Fibroblast of upper back skin (primary cell): ENCODE measurements at places on chromosomes 4 and X.
A peak's percentile ranks its signal among the peaks of the same experiment; 100 is the strongest.

GRCh38 chr4:48178931-48179330 is 44.9 kb upstream of the TXK start:
- DNase-seq: no peak

DNA sequence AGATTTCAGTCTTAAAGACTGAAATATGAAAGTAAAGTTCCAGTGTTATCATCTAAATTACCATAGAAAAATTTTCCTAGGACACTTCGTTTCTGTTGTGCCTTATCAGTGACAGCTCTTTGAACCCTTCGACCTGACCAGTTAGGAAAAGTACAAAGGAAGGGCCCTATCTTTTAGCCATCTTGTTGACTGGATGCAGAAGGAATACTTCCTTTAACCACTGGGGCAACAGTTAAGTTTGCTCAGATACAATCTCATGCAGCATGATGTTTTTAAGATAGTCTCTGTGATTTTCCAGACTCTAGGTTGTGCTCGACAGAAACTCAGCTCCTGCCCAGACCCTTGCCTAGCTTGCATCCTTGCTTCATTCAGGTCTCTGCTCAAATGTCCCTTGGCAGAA is 210.5 kb upstream of the RPS6KA3 start:
- no peak for DNase-seq

- no peak for DNase-seq
Observed at GRCh38 chr4:61918987-61919386, 718.9 kb downstream of the ADGRL3 start.

GRCh38 chr4:27358269-27358668 is 497.6 kb downstream of the STIM2 start:
- no peak for DNase-seq

DNA sequence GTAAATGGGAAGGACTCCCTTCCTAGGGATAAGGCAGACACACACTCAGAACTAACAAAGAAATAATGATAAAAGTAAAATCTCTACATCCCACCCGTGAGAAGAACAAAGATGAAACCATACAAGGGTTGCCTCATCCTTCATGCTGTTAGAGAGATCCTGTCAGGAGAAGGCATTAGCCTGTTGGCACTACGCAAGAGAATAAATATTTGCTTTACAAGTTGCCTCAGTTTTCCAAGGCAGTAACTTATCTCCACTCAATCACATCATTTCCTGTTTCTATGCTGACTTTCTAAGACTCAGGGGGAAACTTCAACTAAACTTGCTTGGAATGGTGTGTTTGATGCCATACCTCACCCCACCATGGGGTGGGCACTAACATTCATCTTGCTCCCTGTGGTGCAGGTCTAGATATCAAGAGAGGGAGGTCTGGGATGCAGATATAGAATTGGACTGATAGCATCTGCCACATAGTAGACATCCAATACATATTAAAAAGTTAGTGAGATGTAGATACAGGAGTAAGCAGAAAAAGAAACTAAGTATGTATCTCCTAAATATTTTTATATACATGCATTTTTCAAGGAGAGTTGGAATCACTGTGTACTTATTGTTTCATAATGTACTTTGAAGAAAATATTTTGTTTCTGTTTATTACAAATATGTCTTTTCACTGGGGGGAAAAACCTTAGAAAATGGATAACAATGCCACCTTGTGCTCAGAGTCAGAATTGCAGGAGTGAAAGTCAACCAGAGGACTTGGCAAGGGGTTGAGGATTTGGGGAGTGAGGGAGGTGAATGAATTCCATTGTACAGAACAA is 57.2 kb upstream of the BEX4 start:
- peak; percentile 31 for DNase-seq

DNA sequence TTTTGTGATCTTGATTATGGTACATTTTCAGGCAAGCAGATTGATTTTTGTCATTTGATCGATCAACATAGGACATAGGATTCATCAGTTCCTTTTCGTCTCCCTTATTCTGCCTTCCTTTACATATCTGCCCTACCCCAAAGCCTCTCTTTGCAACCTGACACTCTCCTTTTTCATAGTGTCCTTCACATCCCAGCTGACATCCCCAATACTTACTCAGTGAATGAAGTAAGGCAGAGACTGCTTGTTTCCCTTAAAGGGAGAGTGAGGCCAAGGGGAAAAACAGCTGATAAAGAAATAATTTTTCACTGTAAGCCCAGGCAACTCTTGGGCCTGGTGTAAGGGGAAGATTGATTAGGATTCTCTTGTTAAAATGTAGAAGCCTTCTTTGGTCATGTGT is 69.8 kb downstream of the GBA3 start:
- DNase-seq: no peak

DNA sequence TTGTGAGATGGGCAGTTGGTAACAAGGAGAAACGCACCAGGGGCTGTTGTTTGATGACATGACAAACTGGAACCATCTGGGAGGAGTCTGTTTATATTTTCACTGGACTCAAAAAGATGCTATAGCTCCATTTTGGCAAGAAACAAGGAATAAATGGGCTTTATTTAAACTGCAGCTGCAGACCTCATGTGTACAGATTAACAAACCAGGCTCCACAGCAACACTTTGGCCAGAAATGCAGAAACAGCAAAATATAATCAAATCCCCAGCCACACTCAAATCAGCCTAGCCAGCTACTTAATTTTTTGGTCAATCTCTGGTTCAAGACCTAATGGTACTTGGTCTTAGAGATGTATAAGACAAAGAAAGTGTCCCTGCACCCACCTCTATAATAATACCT is 52.7 kb downstream of the ASB9 start:
- no peak for DNase-seq

GRCh38 chr4:70759126-70759525 is 37.4 kb downstream of the RUFY3 start:
- peak; percentile 22 for DNase-seq

DNA sequence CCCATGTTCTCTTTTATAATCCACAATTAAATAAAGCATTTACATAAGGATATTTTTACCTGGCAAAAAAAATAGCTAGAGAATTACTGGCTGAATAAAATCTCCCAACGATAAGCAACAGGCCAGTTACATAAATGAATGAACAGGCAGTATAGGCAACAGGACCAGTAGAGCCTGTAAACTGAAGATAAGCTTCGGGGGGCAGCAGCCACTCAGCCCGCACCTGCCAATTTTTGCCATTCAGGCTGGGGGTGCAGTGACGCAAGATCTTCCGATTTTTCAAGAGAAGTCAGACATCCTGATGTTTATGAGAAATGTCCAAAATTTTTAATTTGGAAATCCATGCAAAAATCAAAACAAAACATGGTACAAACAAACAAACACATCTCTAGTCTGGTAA is 49.0 kb upstream of the CDKN2AIP start:
- no peak for DNase-seq

- DNase-seq: peak; percentile 34
Observed at GRCh38 chr4:138645289-138645688, 370.3 kb upstream of the NOCT start.

DNA sequence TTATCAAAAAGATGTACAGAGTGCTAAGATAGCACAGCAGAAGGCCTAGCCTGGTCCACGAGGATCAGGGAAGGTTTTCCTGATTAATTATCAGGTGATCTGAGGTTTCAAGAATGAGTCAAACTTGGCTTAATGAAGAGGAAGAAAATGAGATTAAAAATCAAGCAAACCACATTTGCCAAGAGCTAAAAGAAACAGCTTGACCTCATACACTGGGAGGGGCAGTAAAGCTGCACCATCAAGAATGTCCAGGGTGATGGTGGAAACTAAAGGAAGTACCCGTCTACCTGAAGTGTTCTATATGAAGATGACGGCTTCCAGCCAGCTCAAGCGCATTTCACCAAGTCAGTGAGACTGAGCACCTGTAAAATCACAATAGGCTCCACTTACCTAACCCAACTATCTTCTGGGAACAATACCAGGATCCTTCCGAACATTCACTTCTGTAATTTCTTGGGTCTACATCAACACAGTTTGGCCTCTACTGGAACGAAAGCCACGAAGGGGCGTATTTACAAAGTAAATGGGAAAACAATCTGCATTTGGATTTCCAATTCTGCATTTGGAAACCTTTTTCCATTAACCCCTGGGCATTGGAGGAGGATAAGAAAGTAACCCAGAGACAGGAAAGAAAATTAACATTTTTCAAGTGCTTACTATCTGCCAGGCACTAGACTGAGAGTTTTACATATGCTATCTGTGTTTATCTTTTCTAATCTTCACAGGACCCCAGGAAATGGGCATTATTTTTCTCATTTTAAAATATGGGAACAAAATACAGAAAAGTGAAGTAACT is 114.0 kb upstream of the DCLK2 start:
- DNase-seq: no peak

GRCh38 chrX:110436523-110436922 is 77.9 kb downstream of the RTL9 start:
- no peak for DNase-seq

DNA sequence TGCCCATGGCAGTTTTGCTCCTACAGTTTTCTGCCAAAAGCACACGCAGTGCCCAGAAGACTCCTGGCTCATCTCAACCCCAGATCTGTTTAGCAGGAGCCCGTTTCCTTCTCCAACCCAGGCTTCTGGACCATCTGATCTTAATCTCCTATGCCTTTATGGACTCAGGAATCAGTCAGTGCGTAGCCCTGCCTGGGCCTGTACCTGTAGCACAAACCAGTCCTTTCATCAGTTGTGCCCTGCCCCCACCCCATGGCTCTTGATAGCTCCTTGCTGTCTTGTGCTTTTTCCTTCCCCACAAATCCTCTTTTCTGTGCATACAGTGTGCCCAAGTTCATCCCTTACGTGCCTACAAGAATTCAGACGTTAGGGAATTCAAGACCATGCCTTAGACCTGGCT is 1.5 kb downstream of the ZNF718 start:
- DNase-seq: no peak

GRCh38 chr4:165185448-165185847 is 21.9 kb upstream of the KLHL2 start:
- DNase-seq: no peak

- DNase-seq: no peak
Observed at GRCh38 chr4:145960012-145960411, 21.4 kb upstream of the ZNF827 start.

- DNase-seq: peak; percentile 8
Observed at GRCh38 chrX:109936114-109936513, 66.8 kb upstream of the TMEM164 start.

GRCh38 chr4:37865450-37865849 is 25.4 kb upstream of the TBC1D1 start:
- peak; percentile 22 for DNase-seq

- DNase-seq: no peak
Observed at GRCh38 chrX:48511560-48511959, 2.8 kb downstream of the PORCN start.

- DNase-seq: peak; percentile 45
Observed at GRCh38 chrX:49884290-49884862, 5.1 kb downstream of the USP27X start.

GRCh38 chrX:12610079-12610478 is 181.1 kb upstream of the PRPS2 start:
- peak; percentile 91 for DNase-seq

DNA sequence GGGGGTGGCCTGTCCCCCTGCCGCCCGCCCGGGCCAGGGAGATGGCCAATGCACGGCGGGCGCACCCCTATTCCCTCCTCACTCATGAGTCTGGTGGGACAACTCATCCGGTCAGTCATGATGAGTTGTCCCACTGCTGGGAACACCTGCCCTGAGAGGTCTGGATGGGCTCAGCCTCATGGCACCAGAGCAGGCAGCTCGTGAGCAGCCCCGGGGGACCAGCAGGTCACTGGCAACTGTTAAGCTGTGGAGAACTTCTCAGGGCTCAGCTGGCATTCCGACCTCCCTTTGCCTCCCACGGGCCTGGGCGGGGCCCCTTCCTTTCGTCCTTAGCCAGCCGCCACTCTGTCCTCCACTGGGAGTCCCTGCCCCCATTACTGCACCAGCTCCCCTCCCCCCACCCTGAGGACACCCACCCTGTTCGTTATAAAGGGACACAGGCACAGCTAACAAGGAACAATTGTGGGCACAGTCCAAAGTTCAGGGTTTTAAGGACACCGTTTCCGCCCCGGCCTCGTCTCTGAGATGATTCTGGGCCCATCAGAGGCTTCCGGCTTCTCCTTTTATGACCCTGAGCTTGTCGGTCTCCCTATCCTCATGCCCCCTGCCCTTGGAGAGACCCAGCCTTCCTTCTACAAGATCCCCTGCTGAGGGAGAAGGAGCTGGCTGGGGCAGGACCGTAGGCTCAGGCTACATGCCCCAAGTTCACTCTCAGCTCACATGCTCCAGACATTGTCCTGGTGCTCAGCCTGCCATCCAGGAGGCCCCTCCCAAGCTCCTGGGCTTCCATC is 14.6 kb upstream of the KIAA0232 start:
- no peak for DNase-seq

DNA sequence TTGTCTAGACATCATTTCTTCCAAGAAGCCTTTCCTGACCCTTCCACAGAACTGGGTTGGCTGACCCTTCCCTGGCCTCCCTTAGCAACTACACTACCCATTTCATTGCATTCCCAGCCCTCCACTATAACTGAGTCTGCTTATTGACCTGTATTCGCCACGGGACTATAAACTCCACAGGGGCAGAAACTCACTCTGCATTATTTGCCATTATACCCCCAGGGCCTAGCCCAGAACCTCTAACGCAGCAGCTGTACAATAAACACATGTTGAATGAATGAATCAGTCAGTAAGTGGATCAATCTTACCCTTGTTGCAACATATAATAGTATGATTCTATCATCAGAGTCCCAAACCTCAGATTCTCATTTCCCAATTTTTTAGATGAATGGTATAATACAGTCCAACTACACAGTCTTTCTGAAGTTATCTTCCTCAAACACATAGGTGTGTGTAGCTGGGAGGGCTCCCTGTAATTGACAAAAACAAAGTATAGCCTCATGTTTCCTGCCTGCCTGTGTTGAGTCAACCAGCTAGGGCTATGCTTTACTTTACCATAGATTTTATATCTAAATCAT is 209.3 kb downstream of the CHIC2 start:
- peak; percentile 86 for DNase-seq

- DNase-seq: no peak
Observed at GRCh38 chr4:37978248-37978924, 18.2 kb downstream of the PTTG2 start.

DNA sequence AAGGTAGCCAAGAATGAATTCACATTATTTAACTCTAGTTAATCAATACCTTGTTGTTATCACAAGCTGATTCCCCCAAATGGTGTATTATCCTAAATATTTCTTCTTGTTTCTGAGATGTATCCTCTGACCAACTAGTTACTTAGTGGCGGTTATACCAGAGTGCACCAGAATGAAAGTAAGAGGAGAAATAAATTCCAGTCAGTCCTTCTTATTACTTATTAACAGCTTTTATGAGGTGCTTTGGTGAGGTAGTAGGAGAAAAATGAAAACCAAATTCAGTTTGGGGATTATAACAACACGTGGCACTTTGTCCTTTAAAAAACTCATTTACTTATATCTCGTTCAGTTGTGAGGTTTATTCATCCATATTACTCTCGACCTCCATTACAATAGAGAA is 101.9 kb downstream of the AMMECR1 start:
- DNase-seq: no peak

GRCh38 chr4:145098675-145099037 is 545 bp downstream of the ABCE1 start:
- DNase-seq: peak; percentile 61

- DNase-seq: peak; percentile 49
Observed at GRCh38 chr4:3729188-3729881, 36.9 kb upstream of the ADRA2C start.
